HT-29 (cell line): ENCODE measurements at places on chromosomes 11 and 22. TPM values are rescaled to one million over a fixed set of nuclear protein-coding genes. Genes with fewer than 3 reads are reported as not detected.

SLC35E4 gene
- 14.2 and 22.1 TPM in 2 replicates for total RNA-seq

NLRP6 gene
- not detected in 2 replicates for total RNA-seq

TAF10 gene
- total RNA-seq: 189 and 243 TPM in 2 replicates

ESAM gene
- total RNA-seq: 31.1 and 38.2 TPM in 2 replicates

SHISA8 gene
- total RNA-seq: not detected in 2 replicates

MMP10 gene
- total RNA-seq: not detected in 2 replicates

CHRM1 gene
- 0.18 TPM in 1 of 2 replicates, not detected in the other for total RNA-seq

NLRP14 gene
- not detected in 2 replicates for total RNA-seq

LRRC56 gene
- total RNA-seq: 8.1 and 10.0 TPM in 2 replicates

RIMBP3C gene
- 0.03 TPM in 1 of 2 replicates, not detected in the other for total RNA-seq

PATE2 gene
- total RNA-seq: not detected in 2 replicates

OR4X1 gene
- total RNA-seq: not detected in 2 replicates

GRCh38 chr11:125627236-125627910 lies 2.4 kb downstream of the CHEK1 start:
- DNase-seq: no peak

- DNase-seq: no peak
Observed at GRCh38 chr11:14622223-14622954, 21.2 kb upstream of the PDE3B start.

GRCh38 chr22:32364210-32364609 lies 6.5 kb downstream of the RFPL3 start:
- no peak for DNase-seq

DNA sequence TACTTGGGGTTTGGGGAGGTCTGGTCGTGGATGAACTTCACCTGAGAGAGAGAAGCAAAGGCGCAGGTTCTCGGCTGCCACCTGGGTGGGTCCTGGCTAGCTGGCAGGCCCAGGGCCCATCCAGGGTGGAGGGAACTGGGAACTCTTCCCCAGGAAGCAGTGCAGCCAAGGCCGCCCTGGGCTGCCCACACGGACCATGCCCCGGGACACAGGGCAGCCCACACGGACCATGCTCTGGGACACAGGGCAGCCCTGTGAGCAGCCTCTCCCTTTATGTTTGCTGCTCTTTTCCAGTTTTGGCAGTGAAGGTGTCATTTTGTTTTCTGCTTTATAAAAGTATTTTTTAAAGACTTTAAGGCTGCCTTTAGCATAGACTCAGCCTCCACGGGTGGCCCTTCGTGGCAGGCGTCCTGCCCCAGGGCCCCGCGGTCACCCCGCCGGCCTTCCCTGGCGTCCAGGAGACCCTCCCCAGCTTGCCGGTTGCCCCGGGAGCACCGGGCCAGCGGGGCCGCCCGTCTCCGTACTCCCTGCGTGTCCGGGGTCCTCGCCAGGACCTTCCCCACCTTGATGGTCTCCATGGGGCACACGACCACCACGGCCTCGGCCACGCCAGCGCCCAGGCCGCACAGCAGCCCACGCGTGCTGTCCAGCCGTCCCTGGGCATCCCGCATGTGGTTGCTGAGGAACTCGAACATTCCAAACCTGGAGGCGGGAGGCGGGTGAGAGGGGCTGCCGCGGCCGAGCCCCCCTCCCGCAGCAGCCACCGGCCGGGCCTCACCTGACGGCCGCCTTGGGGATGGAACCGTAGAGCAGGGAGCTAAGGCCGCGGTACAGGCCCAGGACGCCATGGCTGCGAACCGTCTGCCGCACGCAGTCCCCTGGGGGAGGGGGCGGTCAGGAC lies 1.1 kb downstream of the SLC25A1 start:
- peak; percentile 12 for DNase-seq

DNA sequence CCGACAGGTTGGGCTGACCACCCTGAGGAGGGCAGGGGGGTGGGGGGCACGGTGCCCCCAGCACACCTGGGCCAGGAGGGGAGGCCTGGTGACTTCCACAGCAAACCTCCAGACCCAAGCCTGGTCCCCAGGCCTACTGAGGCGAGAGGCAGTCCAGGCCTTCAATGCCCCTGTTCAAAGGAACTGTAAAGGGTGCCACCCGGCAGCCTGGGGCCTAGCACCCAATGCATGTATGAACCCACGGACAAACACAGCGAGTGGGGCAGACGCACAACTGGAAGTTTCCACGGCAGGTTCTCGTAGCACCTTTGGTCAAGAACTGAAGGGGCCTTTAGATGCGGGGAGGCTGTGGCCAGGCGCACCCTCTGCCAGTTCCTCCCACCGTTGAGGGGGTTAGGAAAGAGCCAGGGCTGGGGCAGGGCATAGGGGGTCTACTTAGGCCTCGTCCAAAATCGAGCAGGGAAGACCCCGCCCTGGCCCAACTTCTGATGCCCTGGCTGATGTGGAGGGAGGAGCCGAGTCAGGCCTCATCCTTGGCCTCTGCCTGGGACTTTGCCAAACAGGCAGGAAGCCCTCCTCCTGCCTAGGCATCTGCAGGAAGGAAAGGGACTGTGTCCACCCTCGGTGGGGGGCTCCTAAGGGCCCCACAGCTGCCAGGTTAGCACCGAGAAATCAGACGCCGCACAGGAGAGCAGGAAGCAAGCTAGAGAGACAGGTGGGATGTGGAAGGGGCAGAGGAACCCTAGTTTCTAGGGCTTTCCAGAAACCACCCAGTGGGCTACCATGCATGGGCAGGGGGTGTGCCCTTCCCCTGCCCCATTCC lies 6.6 kb downstream of the CBX6 start:
- DNase-seq: no peak

DNA sequence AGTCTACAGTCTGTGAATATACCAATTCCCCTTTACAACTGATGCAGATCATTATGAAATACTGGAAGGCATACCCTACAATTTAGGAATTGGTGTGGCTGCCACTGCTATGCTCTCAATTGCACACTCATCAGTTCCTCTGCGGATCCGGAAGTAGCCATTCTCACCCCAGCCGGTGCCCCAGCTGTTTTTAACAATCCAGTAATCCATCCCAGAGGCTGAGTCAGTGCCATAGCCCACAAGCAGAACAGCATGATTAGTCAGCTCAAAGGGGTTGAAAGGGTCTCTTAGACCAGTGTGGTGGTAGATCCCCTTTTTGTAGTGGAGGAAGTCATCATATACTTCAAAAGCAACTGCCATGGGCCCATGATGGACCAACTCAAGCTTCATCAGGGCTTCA lies 43.6 kb downstream of the CTSC start:
- no peak for DNase-seq

- no peak for DNase-seq
Observed at GRCh38 chr22:39954584-39955055, 5.6 kb upstream of the TMA7B start.

DNA sequence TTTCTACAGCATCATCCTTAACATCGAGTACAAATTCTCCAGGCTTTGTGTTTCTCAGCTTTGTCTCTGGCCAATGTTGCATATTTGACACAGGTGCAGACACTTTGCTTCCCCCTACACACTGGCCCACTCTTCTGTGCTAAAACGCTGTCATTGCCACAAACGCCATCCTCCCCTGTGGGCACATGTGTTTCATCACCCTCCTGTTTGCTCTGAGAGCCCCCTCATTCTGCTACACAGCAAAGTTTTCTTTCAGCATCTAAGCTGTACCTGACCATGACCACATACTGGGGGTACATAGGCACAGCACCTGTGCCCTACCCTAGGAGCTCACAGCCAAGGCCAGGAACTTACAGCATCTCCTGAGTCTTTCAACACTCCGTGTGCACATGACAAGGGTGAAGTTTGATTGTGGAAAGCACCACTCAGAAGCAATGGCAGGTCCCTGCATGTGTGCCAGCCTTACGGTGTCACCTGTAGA lies 7.9 kb upstream of the IGLL5 start:
- no peak for DNase-seq

DNA sequence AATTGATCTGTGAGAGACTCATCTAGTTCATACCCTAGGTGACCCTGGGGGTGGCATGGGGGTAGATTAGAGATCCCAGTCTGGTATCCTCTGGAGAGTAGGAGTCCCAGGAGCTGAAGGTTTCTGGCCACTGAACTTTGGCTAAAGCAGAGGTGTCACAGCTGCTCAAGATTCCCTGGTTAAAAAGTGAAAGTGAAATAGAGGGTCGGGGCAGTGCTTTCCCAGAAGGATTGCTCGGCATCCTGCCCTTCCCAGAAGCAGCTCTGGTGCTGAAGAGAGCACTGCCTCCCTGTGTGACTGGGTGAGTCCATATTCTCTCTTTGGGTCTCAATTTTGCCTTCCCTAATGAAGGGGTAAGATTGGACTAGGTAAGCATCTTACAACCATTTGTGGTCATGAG lies 653 bp downstream of the IL18BP start:
- DNase-seq: no peak

- DNase-seq: no peak
Observed at GRCh38 chr11:11973866-11974265, 34.6 kb downstream of the DKK3 start.

DNA sequence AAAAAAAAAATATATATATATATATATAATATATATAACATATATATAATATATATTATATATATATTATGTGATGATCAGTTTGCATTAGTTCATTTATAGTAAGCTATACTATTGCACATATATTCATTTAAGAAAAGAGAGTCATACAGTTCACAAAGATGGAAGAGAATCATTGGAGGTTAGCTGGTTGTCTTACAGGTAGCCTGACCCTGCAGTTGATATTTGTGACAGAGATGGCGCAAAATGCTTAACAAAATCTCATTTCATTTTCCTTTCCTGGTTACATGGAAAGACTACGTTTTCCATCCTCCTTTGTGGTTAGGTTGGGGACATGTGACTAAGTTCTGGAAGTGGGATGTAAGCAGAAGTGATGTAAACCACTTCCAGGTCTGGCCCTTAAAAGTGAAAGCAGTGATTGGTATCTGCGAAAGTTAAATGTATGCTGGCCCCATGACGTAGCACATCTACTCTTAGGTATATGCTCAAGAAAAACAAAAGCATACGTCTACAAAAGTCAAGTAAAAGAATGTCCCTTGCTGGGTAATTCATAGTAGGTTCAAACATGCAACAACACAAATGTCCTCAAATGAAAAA lies 7.2 kb upstream of the TMEM135 start:
- DNase-seq: no peak

GRCh38 chr22:35777335-35777975 lies 59.8 kb downstream of the APOL5 start:
- no peak for DNase-seq

- no peak for DNase-seq
Observed at GRCh38 chr11:36122671-36123070, 166.6 kb downstream of the COMMD9 start.

- no peak for DNase-seq
Observed at GRCh38 chr11:788953-789940, 643 bp downstream of the CEND1 start.

GRCh38 chr11:85525686-85526085 lies 101.5 kb downstream of the DLG2 start:
- no peak for DNase-seq

GRCh38 chr11:16031210-16031609 lies 325.1 kb downstream of the SOX6 start:
- DNase-seq: no peak

DNA sequence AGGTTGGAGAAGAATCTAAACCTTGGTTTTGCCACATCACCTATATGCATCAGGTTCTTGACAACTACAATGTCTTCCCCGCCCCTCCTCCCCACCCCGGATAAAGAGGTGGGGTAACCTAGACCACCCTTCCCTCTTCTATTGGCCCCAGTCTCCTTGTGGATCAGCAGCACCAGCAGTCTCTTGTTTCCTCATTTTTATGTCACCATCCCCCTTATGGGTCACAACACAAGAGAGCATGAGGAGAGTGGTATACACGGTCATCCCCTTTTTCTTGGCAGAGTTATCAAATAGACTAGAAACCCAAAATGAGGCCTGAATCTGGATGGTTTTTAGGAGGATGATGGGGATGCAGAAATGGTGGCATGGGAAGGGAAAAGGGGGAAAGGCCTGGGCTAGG lies 1.2 kb downstream of the MS4A4E start:
- DNase-seq: no peak

GRCh38 chr11:23780231-23780630 lies 716.6 kb upstream of the LUZP2 start:
- no peak for DNase-seq

DNA sequence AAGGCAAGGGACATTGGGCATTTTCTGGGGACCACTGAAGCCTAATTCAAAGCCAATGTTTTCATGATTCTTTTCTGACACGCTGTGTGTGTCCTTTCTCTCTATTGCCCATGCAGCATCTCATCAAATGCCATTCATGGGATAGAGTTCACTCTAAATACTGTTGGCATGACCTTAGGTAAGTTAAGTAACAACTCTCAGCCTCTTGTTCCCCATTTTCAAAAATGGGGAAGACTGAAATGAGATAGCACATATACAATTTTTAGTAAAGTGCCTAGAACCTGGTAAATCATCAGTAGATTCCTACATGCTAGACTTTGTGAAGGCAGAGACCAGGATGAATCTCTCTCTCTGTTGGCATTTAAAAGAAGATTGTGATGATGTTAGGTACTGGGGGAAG lies 12.7 kb upstream of the OR52K2 start:
- no peak for DNase-seq

DNA sequence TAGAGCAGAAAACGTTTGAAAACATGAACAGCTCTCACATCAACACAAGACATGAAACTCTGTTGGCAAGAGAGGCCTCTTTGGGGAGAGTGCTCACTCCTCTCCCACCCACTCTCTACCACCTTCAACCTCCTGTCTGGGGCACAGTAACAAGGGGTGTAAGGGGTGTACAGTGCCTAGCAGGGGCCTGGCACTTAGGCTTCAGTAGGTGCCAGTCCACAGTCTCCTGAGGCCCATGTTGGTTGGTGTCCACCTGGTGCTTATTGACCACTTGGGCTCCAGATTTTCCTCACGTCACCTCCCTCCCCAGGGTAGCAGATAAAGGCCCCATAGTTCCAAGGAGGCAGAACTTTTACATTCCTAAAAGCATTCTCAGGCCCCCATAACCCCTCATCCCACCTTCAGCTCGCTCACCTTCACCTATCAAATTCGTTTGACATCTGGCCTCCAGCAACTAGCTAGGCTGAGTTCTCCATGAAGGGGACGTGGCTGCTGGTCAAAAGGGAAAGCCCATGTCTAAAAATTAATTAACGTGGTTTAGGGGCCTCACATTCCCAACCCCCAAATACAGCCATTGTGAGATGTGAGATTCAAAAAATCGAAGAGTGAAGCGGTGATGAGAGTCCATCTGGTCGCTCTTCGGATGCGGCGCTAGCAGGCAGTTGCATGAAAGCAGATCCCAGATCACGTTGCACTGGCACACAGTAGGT lies 712 bp upstream of the MED15 start:
- no peak for DNase-seq

DNA sequence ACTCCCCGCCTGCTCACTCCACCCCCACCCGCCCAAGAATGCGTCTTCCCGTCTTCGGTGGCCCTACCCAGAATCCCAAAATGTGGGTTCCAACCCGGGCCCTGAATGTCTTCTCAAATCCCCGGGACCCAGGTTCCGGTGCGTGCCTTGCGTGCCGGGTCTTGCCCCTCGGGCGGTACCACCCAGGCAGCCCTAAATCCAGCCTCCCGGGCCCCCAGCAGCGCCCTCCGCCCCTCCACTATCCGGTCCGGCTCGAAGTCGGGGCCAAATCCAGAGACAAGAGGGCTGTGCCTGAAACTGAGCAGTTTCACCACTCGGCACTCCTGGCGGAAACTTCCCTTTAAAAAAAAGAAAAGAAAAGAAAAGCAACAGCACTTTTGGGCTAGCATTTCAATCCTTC lies 16.3 kb upstream of the CCT8L2 start:
- DNase-seq: no peak
